ENCODE measurements at places on chromosomes 1 and 21. TPM values are rescaled to one million over a fixed set of nuclear protein-coding genes. Genes with fewer than 3 reads are reported as not detected.

SELENBP1 gene
- not detected for total RNA-seq

S100A14 gene
- not detected for total RNA-seq

ADAM30 gene
- not detected for total RNA-seq

DNA sequence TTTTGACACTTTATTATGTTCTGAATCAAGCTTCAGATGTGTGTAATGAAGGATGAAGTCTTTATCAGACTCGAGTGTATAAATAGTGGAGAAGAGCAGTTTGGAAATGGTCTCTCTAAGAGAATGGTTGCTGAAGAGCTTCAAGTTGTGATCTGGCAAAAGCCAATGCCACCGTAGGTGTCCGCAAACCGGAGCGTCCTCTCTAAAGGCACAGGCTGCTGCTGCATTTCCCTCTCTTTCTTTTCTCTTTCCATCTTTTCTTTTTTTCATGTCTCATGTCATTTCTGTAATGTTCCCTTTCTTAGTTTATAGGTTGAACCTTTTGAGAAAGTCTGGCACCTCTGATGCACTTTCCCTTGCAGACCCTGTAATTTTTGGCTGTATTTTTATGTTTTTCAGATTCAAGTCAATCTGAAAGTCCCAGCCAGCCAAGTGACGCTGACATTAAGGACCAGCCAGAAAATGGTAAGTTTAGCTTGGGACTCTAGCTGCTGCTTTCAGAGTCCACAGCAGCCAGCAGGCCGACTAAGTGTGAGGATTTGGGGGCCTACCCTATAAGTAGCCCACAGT, 194.8 kb downstream of the NFIA start:
- no peak for DNase-seq

DNA sequence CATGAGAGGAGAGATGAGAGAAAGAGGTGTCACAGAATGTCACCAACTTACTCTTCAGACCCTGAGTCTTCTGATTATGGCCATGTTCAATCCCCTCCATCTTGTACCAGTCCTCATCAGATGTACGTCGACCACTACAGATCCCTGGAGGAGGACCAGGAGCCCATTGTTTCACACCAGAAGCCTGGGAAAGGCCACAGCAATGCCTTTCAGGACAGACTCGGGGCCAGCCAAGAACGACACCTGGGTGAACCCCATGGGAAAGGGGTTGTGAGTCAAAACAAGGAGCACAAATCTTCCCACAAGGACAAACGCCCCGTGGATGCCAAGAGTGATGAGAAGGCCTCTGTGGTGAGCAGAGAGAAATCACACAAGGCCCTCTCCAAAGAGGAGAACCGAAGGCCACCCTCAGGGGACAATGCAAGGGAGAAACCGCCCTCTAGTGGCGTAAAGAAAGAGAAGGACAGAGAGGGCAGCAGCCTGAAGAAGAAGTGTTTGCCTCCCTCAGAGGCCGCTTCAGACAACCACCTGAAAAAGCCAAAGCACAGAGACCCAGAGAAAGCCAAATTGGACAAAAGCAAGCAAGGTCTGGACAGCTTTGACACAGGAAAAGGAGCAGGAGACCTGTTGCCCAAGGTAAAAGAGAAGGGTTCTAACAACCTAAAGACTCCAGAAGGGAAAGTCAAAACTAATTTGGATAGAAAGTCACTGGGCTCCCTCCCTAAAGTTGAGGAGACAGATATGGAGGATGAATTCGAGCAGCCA, 8.0 kb downstream of the ELOA start:
- DNase-seq, result peak; percentile 60

DNA sequence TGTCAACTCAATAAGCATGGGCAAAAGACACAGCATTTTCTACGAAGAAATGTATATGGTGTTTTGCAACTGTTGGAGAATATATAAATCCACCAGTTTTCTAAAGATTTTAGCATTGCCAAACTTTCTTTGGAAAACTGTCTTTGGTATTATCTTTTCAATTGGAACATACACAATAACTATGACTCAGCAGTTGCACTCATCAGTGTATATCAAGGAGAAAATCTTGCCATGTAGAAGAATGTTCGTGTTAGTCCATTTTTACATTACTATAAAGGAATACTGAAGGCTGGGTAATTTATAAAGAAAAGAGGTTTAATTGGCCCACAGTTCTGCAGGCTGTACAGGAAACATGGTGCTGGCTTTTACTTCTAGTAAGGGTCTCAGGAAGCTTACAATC, 41.1 kb downstream of the PRKAA2 start:
- no peak for DNase-seq

DNA sequence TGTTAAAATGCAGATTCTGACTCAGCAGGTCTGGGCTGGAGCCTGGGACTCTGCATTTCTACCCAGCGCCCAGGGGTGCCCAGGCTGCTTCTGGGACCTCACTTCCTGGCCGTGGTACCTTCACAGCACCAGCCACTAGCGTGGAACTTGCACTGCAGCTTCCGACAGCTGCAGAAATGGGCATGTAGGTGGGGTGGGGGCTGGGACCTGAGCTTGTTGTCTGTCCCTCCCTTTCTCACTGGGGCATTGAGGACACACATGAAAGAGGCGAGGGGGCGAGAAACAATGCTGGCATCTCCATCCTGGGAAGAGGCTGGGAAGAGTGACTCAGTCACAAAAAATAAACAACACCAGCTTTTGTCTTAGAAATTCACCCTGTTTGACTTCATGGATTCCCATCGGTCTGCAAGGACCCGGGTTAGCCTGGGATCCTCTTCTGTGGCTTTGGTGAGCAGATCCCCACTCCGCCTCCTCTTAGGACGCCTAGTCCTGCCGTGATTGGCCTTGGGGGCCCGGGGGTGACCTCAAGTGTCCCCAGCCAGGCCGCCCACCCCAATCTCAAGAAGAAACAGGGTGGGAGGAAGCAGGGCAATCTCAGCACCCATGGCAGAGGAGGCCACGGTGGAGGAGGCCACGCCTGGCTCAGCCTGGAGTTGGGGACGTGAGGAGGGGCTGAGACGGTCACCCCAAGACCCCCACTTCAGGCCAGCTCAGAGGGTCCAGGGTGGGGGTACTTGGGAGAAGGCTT, 29.9 kb upstream of the POFUT2 start:
- DNase-seq, result no peak

Data from activated naive CD4-positive, alpha-beta T cell treated with anti-CD3 and anti-CD28 coated beads for 36 hours (primary cell).